ENCODE measurements at places on chromosomes 5 and 9.

DNA sequence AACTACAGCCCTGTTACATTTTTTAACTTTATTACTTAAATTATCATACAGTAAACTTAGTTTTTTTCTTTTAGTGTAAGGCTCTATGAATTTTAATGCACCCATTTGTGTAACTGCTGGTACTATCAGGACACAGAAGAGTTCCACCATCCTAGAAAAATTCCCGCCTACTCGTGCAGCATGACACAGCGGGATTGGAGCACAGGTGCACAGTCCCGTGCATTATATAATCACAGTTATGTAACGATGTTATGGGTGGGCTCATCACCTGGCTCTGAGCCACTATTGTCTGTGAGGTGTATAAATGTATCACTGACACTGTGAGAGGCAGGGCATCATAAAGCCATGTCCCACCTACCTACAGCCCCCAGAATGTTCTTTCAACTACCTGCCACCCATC is 80.7 kb downstream of the DRD1 start:
- no peak for DNase-seq
- no peaks in the 10 kb centered on the region for H3K4me1 ChIP-seq
- no peak overlapping the region for H3K4me3 ChIP-seq
- no peaks in the 10 kb centered on the region for H3K27me3 ChIP-seq
- H3K36me3 ChIP-seq: no peaks in the 10 kb centered on the region

DNA sequence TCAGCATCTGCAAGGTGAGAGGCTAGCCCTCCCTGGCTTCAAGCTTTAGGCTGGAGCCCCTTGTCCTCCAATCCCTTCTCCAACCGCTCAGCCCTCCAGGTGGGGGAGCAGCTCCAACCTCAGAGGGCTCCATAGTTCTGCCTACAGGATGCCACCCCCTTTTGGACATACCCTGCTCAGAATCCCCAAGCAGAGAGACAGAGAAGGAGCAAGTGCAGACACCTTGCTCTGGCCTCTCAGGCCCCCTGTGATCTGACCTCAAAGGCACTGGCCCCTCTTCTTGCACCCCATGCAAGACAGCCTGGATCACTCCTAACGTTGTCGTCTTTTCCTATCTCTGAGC is 101.6 kb downstream of the C5orf15 start:
- H3K27me3 ChIP-seq: no peaks in the 10 kb centered on the region
- no peaks in the 10 kb centered on the region for H3K4me1 ChIP-seq
- H3K27ac ChIP-seq: no peak overlapping the region
- no peak overlapping the region for H3K4me3 ChIP-seq
- DNase-seq: no peak

DNA sequence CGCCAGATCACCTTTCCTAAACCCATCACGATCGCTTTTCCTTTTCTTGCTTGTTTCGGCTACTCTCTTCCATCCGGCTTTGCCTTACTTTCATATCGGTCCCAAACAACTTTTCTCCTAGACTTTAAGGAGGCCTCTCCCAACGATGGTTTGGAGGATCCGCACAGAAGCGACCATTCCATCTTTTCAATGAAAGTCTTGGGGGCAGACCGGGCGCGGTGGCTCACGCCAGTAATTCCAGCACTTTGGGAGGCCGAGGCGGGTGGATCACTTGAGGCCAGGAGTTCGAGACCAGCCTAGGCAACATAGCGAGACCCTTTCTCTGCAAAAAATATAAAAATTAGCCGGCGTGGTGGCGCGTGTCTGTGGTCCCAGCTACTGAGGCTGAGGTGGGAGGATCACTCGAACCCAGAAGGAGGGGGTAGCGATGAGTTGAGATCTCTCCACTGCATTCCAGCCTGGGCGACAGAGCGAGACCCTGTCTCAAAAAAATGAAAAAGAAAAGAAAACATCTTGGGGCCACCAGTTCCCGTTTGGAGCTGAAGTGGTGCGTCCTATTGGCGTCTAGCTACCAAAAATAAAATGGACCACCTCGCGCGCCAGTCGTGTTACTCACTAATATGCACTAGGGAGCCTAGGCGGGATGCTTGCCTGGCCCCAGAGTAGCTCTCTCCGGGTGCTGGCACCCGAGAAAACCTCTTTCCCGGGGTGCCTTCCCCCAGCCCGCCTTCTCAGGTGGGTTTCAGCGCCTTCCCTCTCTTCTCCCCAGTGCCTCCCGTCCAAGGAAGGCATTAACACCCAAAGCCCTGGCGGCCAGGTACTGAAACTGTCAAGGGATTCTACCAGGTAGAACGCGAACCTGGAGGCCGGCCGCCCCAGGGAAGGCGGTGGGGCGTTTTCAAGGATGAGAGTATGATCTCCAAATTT is 800 bp upstream of the AP3B1 start:
- H3K4me1 ChIP-seq: peaks cover 3% of the 10 kb centered on the region
- DNase-seq: peak; percentile 69
- H3K27me3 ChIP-seq: no peaks in the 10 kb centered on the region
- H3K27ac ChIP-seq: peak overlapping the region; percentile 82
- peak overlapping the region; percentile 77 for H3K4me3 ChIP-seq

DNA sequence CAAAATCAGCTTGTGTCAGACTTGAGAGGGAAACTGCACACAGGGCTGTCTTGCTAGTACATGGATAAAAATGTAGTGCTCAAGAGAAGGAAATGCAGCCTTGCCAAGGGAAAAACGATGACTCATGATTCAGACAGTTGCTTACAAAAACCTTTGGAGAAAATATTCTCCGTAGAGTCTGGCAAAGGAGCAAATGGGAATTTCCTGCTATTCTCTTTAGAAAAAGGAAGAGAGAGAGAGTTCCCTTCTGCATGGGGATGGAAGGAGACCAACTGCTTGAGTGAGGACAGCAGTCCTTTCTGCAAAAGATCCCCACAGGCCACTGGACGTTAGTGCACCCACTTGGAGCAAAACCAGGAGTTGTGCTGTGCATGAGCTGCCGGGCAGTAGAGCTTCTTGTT is 7.6 kb downstream of the IFNB1 start:
- no peaks in the 10 kb centered on the region for H3K27me3 ChIP-seq
- peak overlapping the region; percentile 27 for H3K27ac ChIP-seq
- no peaks in the 10 kb centered on the region for H3K36me3 ChIP-seq

GRCh38 chr5:135721548-135722090 is 112.8 kb upstream of the SLC25A48 start:
- H3K4me3 ChIP-seq: no peak overlapping the region
- no peak for DNase-seq
- H3K27me3 ChIP-seq: no peaks in the 10 kb centered on the region
- H3K36me3 ChIP-seq: no peaks in the 10 kb centered on the region

GRCh38 chr9:131965103-131965502 is 114.6 kb downstream of the MED27 start:
- H3K27me3 ChIP-seq: no peaks in the 10 kb centered on the region
- DNase-seq: no peak
- H3K4me3 ChIP-seq: no peak overlapping the region
- no peaks in the 10 kb centered on the region for H3K4me1 ChIP-seq
- no peak overlapping the region for H3K27ac ChIP-seq

- H3K4me1 ChIP-seq: no peaks in the 10 kb centered on the region
- no peak for DNase-seq
- no peaks in the 10 kb centered on the region for H3K27me3 ChIP-seq
- H3K4me3 ChIP-seq: no peak overlapping the region
- H3K36me3 ChIP-seq: no peaks in the 10 kb centered on the region
Measured at GRCh38 chr9:124372038-124372437, 43.2 kb downstream of the PSMB7 start.
